ENCODE measurements at places on chromosomes 1 and 21.

GRCh38 chr1:231177936-231178335, 16.1 kb downstream of the TRIM67 start:
- no peak for DNase-seq

GRCh38 chr1:156608981-156609380, 7.7 kb upstream of the GPATCH4 start:
- DNase-seq = peak; percentile 62

GRCh38 chr21:42276076-42276475, 39.1 kb downstream of the TFF3 start:
- no peak for DNase-seq

GRCh38 chr1:153396461-153396860, 5.6 kb upstream of the S100A8 start:
- DNase-seq = no peak

DNA sequence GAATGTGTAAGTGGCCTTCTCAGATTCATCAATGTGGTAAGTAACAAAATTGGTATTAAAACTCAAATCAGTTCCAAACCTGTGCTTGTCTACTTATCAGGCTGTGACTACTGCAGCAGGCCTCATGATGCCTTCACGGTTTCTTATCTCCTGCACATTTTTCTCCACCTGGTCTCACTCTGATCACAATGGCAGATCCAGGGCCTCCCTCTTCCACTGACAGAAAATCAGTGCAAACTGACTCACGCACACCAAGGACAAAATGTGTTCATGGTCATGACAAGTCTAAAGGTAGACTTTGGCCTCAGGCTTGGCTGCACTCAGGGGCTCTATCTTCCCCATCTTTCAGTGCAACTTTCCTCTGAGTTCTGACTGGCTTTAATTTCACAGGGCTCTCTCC, 56.7 kb upstream of the ATP1A1 start:
- no peak for DNase-seq

DNA sequence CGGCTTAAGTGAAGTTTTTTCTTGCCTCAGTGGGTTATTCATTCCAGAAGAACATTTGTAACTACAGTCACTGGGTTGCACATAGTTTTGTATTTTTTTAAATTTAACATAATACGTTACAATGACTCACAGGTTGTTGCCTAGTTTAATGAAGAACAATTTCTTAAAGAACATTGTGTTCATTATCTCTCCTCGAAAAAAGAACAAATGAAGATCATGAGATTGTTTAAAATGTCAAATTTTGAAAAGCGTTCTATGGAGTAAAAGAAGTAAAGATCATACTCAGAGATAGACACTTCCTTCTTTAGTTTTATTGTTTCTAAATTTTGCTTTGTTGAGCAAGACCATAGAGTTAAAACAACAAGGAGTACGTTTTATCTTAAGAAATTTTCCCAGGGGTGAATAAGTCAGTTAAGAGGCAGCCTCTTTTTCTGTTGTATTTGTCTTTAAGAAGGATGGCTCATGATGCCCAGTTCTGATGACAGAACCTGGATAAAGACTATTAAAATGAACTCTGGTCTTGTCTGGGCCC, 10.5 kb upstream of the SLAMF1 start:
- DNase-seq = no peak

- DNase-seq = peak; percentile 57
Measured at GRCh38 chr1:206012086-206012859, 9.1 kb upstream of the RAB7B start.

DNA sequence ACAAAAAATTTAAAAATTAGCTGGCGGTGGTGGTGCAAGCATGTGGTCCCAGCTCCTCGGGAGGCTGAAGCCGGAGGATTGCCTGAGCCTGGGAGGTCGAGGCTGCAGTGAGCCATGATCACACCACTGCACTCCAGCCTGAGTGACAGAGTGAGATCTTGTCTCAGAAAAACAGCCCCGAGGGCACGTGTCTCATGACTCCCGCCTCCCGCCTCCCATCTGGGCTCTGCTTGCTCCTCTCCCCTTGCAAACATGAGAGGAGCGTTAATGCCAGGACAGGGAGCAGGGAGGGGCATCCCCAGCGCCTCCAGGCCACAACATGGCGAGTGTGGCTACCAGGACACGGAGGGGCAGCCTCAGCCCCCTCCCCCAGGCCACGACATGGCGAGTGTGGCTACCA, 28.3 kb downstream of the FAAP20 start:
- no peak for DNase-seq

DNA sequence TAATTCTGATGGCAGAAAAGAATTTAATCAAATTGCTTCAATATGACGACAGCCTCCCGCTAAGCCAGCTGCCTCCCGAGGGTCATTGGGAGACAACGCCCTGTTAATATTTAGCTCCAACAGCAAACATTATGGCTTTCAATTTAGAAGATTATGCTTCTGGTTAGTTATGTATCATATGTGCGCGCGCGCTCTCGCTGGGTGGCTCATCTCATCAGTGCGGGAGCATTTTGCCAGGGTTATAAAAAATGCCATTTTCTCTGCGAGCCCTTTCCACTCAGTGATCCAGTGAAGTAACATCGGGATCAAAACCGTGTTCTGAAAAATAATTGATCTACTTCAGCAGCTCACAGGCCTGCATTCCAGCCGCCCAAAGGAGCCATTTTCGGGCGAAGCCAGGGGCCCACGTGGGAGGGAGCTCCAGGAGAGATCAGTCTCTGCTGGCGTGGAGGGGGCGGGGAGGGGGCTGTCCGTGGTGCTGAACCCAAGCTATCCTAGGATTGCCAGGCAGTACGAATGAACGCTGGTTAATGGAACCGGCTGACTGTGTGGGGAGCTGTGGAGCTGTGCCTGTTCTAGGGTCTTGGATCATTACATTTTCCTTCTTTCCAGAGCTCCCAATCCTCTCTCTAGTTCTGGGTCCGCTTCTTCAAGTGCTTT, 219.1 kb upstream of the ZC3H12A start:
- no peak for DNase-seq

GRCh38 chr1:151237678-151238466, 16.7 kb upstream of the PSMD4 start:
- DNase-seq = no peak

DNA sequence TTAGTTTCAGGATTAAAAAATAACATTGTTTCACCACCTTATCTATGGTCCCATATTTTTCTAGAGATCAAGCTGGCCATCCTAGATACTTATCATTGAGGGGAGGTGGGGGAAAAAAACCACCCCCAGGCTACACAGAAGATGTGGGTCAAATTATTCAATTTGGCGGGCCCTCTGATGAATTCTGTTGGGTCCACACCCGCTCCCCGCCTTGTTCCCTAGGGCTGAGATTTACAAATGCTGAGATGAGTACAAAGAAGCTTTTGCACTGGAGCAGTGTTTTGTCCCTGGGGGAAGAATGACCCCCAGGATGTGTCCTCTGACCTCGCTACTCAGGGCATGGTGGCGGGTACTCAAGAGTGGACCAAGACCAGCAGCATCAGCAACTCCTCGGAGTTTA, 246.9 kb upstream of the TMEM51 start:
- DNase-seq = no peak

GRCh38 chr21:15837645-15838044, 107.9 kb downstream of the USP25 start:
- no peak for DNase-seq

GRCh38 chr1:47809301-47810084, 187.7 kb downstream of the TRABD2B start:
- no peak for DNase-seq

DNA sequence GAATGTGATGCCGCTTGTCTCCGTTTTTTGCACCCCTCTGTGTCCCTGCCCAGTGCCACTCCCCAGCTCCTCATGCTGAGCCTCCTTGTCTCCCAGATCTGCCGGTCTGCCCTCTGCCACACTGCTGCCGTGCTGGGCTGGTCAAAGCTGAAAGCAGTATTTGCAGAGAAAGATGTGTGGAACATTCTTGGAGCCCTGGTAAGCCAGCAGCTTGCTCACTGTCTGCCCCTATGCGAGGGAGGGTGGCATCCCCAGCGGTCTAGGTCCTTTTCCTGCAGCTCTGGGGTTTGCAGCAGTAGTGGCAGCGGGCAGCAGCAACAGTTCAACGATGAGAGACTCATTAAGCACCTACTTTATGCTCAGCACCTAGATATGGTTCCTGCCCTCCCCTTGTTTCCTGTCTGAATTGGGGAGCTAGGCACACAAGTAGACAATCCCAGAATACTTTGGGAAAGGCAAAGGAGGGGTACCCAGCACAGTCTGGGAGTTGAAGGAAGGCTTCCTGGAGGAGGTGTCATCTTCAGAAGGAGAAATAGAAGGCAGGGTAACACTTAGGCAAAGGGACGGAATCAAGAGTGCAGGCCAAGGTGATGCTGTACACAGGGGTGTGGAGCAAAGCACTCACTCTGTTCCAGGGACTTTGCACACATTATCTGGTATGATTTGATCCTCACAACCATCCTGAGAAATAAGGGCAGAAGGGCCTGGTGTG, 63.1 kb downstream of the KIF21B start:
- DNase-seq = no peak

GRCh38 chr1:70910013-70910412, 137.6 kb downstream of the PTGER3 start:
- DNase-seq = no peak

- no peak for DNase-seq
Measured at GRCh38 chr1:160681891-160682140, 29.8 kb downstream of the CD48 start.
